ENCODE measurements at places on chromosomes 2 and 18.

DNA sequence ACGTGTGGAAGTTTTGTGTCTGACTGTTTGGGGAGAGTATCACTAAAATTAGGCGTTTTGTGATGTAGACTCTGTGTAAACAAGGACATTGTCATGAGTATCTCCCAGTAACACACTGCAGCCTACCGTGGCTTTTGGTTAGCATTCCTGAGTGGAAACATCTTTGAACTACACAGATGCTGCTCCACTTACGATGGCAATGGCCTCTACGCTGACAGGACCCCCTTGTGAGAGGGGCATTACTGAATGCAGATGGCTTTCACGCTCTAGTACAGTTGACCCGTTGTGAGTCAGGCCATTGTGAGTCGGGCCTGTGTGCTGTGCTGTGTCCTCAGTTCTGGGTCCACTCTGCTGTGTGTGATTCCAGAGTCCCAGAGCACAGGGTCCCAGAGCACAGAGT lies 34.4 kb upstream of the ADNP2 start:
- no peak for DNase-seq

DNA sequence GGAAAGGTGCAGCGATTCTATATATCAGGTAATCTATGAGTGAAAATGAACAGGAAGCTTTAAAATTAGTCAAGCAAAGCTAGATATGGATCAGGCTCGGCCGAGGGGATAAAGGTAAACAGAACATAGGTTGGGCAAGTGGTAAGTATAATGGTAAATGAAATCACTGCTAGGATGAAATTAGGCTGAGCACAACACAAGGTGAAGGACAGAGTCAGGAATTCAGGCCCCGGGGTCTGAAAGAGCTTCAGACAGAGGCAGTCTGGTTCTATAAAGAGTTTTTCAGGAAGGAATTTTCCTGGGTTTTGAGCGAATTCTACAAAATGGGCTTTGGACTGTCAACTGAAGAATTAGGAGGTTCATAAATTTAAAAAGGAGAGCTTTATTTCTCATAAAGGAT lies 513.2 kb upstream of the CDH2 start:
- no peak for DNase-seq

DNA sequence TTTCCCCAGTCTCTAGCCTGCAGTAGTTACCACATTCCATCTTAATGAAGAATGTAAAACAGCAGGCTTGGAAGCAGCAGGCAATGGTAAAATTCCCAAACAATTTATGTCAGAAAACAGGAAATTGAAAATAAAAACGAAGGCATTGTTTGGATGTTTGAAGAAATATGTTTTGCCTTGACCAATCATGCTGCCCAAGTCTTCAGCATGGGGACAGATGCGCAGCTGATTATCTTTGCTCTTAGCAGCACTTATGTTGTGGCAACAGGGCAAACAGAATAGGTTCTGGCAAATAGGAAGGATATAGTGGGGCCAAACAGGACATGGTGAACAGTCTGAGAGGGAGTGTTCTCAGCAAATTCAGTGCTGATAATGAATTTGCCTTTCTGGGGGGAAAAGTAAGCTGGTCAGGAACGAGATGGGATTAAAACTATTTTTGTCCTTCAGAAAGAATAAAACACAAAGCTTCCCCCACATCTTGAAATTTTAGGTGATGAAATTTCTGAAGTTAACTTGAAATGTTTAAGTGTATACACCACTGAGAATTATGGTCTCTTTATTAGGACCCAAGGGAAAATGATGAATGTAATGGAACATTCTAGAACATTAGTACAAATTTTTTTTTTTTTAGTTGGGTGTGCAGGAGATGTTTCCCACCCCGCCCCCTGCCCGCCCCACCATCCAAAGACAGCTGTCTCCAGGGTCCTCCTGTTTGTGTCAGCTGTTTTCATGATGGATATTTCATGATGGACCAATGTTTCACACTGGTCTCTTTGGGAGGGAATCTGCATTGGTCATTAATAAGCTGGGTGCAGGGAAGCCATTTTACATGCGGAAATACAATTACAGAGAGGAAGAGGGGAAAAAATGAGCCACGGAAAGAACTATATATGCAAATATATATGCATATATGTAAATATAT lies 239.5 kb upstream of the REV1 start:
- DNase-seq, result no peak

GRCh38 chr2:29343830-29344229 lies 228.6 kb downstream of the CLIP4 start:
- no peak for DNase-seq

DNA sequence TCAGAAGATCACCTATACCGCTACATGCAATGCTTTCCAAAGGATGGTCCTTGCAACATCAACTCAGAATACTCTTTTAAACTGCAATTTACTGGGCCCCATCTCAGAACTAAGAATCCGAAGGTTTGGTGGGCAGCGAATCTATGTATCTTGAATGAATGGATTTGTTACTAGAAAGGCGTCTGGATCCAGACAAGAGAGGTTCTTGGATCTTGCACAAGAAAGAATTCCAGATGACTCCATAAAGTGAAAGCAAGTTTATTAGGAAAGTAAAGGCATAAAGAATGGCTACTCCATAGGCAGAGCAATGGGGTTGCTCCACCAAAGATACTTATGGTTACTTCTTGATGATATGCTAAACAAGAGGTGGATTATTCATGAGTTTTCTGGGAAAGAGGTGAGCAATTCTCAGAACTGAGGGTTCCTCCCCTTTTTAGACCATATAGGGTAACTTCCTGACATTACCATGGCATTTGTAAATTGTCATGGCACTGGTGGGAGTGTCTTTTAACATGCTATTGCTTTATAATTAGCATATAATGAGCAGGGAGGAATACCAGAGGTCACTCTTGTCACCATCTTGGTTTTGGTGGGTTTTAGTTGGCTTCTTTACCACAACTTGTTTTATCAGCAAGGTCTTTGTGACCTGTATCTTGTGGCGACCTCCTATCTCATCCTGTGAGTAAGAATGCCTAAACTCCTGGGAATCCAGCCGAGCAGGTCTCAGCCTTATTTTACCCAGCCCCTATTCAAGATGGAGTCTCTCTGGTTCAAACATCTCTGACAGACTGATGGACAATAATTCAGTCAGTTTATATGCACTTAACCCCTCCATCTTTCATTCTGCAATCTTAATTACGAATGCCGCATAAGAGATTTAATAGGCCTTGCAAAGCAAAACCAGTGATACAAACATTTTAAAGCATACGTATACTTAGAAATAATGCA lies 7.5 kb upstream of the RMDN2 start:
- DNase-seq, result peak; percentile 23

- no peak for DNase-seq
These were observed 154.3 kb downstream of the NRP2 start for GRCh38 chr2:205836477-205837221.

GRCh38 chr18:73621091-73621490 lies 526.5 kb downstream of the FBXO15 start:
- no peak for DNase-seq

DNA sequence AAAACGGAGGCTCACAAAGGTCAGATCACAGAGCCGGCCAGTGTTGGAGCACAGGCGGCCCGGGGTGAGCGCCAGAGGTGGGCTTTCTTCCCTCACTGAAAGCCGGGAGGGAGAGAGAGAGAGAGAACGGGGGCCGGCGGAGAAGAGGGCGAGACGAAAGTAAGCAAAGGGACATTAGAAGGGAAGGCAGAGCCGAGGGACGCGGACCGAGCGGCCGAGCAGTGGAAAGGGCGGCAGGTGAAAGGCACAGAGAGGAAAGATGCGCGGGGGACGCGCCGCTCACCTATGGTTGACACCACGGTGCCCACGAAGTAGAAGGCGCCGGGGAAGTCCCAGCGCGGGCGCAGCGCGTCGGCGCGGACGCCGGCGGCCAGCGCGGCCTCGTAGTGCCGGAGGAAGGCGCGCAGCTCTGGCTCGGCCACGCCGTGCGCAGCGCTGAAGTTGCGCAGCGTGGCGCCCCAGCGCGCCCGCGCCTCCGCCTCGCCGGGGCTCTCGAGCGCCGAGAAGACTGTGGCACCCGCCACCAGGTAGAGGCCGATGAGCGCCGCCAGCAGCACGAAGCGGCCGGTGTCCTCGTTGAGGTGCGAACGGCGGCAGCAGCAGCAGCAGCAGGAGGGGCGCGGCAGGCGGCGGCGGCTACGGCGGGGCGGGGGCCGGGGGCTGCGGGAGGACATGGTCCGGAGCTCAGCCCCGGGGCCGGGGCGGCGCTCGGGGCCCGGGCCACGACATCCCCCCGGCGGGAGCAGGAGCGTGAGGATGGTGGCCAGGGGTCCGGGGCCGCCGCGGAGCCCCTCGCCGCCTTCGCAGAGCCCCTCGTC lies 166.9 kb downstream of the MSH2 start:
- DNase-seq, result peak; percentile 12

GRCh38 chr2:207847807-207848544 lies 78.3 kb upstream of the FZD5 start:
- peak; percentile 96 for DNase-seq

DNA sequence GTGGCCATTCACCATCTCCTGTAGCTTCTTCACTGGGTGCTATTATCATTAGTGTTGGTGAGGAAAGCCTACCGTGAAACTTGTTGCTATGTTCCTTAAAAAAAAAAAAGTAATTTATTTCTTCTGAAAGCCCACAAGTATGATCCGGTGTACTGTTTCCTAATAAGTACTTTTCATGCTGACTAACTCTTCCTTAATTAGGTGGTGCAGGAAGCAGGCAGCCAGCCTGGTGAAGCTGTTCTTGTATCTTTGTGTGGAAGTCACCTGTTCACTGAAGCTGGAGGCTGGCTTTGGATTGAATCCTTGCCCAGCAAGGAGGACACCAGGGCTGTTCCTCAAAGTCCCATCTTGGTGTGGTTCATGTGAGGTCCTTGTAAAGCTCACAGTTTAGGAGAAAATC lies 321.7 kb upstream of the THSD7B start:
- no peak for DNase-seq

- no peak for DNase-seq
These were observed 9.3 kb upstream of the CCBE1 start for GRCh38 chr18:59706499-59706898.

DNA sequence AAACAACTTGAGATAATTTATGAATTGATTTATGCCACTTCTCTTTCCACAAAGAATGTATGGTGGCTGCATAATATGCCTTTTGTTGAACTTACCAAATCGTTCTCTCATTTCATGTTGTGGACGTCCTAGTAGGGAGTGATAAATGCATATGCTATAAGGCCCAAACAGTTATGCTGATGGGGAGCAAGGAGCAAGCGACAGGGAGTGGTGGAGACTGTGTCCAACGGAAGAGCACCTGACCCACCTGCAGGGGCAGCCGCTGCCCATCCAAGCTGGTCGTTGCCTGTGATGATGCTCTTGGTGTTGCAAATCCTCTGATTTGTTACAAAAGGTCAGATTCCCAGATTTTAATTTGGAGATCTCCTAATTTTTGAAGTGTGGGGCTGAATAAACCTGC lies 31.0 kb upstream of the MGAT4A start:
- DNase-seq, result no peak

GRCh38 chr2:62669180-62669579 lies 36.3 kb upstream of the EHBP1 start:
- DNase-seq, result no peak

GRCh38 chr2:237790353-237790752 lies 8.2 kb upstream of the RBM44 start:
- DNase-seq, result peak; percentile 22

- DNase-seq, result no peak
These were observed 3.9 kb downstream of the MAPRE3 start for GRCh38 chr2:26974352-26974751.

DNA sequence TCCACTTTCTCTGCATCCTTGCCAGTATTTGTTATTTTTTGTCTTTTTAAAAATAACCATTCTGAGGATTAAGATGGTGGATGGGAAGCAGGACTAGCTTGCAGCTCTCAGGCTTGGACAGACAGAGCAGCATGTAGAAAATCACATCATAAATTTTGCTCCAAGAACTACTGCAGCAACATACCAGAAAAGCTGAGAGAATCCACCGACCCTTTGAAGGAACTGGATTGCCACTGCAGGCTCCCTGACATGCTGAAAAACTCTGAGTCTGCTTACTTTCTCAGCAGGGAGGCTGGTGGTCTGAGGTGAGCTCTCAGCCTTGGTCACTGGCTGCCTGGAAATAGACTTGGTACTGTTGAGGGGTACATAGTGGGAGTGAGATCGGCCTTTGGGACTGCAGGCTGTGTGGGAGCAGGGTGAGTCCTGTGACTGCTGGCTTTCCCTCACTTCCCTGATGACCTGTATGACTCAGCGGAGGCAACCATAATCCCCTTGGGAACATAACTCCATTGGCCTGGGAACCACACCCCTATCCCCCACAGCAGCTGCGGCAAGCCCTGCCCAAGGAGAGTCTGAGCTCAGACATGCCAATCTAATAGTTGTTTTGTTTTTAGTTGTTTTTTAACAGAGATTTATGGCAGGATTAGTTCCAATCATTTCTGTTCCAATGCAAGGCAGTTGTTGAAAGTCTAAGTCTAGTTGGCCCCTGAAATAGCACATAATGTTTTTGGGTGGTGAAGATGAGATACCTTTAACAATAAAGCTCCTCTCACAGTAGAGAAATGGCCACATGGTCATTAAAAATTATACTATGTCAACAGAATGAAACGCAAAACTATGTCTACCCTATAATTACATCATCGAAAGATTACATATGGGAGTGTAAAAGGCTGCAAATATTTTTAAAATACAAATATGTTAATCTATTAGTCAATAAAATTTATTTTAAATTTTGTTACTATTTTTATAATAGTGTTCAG lies 414.2 kb upstream of the CHAC2 start:
- DNase-seq, result no peak

- DNase-seq, result no peak
These were observed 30.2 kb downstream of the INSIG2 start for GRCh38 chr2:118118479-118118878.

DNA sequence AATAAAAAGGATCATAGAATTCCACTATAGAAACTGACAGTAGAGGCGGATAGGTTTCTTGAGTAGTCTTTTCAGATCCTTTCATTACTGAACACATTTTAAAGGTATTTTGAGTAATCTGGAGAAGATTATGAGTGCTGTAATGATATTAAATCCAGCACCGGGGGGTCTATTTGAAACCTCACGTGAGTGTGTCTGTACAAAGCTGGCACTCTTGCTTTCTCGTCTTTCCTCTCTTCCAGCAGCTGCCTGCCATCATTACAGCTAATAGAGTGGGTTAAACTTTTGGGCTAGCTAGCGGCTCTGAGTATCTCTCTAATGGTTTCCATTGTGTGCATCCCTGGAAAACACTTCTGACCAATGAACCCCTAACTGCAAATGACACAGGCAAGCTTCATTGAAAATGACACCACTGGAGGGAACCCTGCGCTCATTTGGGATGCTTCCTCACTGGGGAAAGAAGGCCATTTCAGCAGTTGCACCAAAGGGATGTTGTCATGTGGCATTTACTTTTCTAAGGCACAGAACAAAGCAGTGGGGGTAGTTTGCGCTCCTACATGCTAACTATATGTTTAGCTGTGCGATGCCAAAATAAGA lies 101.0 kb downstream of the HRH4 start:
- DNase-seq, result no peak

GRCh38 chr2:72892506-72893173 lies 5.4 kb downstream of the SPR start:
- peak; percentile 38 for DNase-seq

Measured in astrocyte (in vitro differentiated cells and primary cell).